ENCODE measurements at places on chromosomes 12 and 14. TPM values are rescaled to one million over a fixed set of nuclear protein-coding genes. Genes with fewer than 3 reads are reported as not detected.

Gene KRT6B
- 5.6 TPM for total RNA-seq

Gene CCDC198
- total RNA-seq: 81.3 TPM

- no peak overlapping the region for H3K4me3 ChIP-seq
- no peak overlapping the region for H3K27ac ChIP-seq
- H3K36me3 ChIP-seq: peaks cover 11% of the 10 kb centered on the region
- H3K4me1 ChIP-seq: peaks cover 6% of the 10 kb centered on the region
- no peak for DNase-seq
- no peaks in the 10 kb centered on the region for H3K27me3 ChIP-seq
Observed at GRCh38 chr14:77645520-77646230, 29.2 kb upstream of the SPTLC2 start.

Gene KCNK10
- not detected for total RNA-seq

Measured in Calu3 (cell line).